ENCODE measurements at places on chromosomes 2 and 18.

- no peak for DNase-seq
Observed at GRCh38 chr18:12029786-12030584, 48.7 kb downstream of the IMPA2 start.

DNA sequence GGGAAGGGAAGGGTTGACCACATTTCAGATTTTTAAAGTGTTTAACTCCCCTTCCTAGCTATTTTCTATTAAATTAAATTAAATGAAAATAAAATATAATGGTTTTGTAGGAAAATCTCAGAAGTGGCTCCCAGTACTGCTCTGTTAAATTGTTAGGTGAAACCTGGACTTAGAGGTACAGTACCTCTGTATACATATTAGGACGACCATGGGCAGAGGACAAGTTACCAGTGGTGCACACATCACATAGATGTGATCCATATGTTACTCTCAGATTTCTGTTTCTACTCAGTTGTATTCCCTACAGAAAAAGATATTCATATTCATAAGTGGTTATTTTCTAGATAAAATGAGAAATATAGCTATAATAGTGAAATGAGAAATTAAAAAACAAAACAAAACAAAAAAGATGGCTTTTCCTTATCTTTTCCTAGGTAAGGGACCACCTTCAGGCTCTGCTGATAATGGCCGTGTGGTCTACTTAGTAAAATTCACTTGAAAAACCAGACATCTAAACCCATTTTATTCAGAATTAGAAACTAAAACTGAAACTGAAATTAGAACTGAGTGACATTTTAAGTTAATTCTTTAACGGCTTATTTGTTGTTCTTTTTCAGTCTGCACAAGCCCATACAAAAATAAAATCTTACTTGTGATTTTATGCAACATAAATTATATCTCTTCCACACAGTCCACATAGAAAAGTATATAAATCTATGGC, 832.5 kb upstream of the CHAC2 start:
- no peak for DNase-seq

DNA sequence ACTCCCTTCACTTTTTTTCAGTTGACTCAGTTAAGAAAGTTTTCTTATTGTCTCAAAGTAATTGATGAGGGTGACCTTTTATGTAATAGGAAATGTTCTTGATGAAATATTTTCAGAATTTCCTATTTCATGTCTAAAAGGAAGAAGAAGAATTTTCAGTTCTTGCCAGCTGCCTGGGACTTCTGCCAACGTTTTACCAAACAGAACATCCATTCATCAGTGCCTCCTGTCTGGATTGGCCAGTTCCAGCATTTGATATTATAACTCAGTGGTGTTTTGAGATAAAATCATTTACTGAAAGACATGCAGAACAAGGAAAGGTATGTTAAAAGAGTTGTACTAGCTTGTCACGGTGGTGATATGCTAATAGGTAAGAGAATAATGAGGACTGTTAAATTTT, 104.7 kb upstream of the MYO3B start:
- DNase-seq, result peak; percentile 50

DNA sequence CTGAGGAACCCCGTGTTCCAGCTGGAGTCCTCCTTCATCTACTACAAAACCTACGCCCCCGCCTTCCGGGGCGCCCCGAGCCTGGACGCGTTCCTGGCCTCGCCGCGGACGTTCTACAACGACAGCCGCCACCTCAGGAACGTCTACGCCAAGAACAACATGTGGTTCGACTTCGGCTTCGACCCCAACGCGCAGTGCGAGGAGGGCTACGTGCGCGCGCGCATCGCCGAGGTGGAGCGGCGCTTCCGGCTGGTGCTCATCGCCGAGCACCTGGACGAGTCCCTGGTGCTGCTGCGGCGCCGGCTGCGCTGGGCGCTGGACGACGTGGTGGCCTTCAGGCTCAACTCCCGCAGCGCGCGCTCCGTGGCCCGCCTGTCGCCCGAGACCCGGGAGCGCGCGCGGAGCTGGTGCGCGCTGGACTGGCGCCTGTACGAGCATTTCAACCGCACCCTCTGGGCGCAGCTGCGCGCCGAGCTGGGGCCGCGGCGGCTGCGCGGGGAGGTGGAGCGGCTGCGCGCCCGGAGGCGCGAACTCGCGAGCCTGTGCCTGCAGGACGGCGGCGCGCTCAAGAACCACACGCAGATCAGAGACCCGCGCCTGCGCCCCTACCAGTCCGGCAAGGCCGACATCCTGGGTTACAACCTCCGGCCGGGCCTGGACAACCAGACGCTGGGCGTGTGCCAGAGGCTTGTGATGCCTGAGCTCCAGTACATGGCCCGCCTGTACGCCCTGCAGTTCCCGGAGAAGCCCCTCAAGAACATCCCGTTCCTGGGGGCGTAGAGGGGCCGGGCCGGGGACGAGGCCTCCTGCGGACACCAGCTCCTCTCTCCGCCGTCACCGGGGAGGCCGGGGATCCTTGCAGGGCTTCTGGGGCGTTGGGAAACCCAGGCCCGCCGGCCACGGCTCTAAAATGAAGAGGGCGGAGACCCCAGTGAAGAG, 5.3 kb upstream of the NEU4 start:
- peak; percentile 69 for DNase-seq

DNA sequence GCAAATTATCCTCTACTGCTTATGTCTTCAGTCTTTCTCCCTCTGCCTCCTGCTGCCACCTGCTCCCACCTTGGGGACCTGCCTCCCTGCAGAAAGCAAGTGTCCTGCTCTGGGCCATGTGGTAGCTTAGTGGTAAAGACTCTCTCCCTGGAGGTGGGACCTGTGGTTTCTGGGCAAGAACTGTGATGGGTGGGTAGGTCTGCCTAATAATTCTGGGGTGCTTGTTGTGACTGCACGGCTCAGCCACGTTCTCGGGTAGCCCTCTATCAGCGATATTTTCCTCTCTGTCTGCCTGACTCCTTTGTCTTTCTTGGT, 16.4 kb upstream of the CD28 start:
- DNase-seq, result no peak

Data from G401 (cell line).